ENCODE measurements at places on chromosomes 4 and X.

- peak; percentile 20 for DNase-seq
Observed at GRCh38 chr4:6342530-6343293, 73.1 kb downstream of the WFS1 start.

DNA sequence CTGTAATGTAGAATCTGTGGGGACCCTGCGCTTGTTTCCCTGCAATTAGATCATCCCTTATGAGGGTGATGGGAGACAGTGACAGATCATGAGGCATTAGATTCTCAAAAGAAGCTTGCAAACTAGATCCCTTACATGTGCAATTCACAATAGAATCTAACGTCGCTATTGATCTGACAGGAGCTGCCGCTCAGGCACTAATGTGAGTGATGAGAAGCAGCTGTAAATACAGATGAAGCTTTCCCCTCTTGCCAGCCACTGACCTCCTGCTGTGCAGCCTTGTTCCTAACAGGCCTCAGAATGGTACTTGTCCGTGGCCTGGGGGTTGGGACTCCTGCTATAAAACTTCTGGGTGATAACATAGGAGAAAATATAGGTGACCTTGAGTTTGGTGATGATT is 1076.8 kb downstream of the PDHA2 start:
- DNase-seq, result no peak

DNA sequence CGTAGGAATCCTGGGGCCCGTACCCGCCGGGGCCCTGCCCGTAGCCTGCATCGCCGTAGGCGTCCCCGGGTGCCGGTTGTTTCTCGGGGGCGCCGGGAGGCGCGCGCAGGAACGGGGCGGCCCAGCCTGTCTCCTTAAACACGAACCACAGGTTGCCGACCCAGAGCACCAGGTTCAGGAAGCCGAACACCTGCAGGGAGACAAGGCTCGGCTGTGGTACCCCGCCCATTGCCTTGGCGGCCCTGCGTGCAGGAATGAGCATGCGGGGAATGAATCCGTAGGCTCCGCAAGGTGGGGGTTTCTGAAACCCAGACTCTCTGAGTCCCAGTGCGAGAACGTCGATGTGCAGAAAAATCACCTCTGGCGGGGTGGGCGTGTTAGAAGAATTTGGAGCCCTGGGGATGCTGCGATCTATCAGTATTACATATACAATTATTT is 5.4 kb upstream of the PRICKLE3 start:
- no peak for DNase-seq

- peak; percentile 70 for DNase-seq
Observed at GRCh38 chr4:152316969-152317368, 218.9 kb downstream of the FBXW7 start.

DNA sequence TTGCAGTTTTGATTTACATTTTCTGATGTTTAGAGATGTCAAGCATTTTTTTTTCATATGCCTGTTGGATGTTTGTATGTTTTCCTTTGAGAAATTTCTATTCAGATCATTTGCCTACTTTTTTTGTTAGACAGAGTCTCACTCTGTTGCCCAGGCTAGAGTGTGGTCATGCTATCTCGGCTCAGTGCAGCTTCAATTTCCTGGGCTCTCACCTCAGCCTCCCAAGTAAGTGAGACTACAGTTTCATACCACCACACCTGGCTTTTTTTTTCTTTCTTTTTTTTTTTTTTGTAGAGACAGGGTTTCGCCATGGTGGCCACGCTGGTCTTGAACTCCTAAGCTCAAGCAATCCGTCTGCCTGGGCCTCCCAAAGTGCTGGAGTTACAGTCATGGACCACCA is 291.7 kb downstream of the SLITRK2 start:
- DNase-seq, result no peak

DNA sequence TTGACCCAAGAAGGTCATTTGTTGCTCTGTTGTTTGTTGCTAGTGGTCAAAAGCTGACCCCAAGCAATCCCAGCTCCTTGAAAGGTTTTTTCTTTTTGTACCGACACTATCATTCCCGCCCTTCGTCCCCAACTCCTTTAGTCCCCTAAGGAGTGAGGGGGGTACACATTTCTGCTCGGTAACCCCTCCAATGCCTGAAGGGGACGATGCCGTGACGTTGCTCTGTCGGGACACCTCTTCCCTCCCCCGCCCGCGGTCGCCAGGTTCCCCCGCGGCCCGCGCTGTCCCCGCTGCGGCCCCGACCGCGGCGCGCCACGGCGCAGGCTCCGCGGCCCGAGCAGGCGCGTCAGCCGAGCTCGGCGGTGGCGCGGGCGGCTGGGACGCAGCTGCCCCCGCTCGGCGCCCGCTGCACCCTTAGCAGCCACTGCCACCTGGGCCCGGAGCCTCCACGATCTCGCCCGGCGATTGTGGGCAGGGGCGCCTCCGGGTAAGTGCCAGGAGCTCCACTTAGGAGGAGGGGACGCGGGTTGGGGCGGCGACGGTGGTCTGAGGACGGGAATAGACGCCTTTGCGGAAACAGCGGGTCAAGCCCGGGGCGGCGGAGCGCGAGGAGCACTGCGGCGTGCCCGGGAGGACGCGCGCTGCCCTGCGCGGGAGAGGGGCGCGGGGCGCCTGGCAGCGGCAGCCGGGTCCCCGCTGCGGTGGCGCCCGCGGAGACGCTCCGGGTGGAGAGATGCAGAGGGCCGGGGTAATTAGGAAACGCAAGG is at the start of gene GLRB:
GLRB (plus strand) TSS at position 340 of the 767 bp plus-strand sequence. CDS start 1,875 bp downstream, outside the sequence.
- no peak for DNase-seq

- DNase-seq, result no peak
Observed at GRCh38 chrX:42714981-42715700, 62.8 kb downstream of the PPP1R2C start.

GRCh38 chr4:144356941-144357381 is 216.4 kb upstream of the GYPA start:
- DNase-seq, result no peak

- DNase-seq, result no peak
Observed at GRCh38 chr4:4349867-4350266, 37.0 kb upstream of the NSG1 start.

- DNase-seq, result no peak
Observed at GRCh38 chr4:25857403-25857802, 5.4 kb downstream of the SEL1L3 start.

DNA sequence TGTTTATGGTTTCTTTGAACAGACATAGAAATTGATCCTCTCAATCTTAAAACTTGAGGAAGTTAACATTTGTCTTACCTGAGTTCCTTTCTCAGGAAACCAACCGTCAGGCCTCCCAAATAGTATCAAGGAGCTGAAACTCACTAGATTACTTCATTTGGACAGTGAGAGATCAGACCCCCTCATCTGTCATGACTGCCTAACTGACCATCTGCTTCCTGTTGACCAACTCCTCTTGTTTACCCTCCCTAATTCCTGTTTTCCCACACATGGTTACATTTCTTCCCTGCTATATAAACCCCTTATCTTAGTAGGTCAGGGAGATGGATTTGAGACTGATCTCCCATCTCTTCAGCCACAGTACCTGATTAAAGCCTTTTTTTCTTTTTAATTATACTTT is 46.2 kb upstream of the NMU start:
- no peak for DNase-seq

DNA sequence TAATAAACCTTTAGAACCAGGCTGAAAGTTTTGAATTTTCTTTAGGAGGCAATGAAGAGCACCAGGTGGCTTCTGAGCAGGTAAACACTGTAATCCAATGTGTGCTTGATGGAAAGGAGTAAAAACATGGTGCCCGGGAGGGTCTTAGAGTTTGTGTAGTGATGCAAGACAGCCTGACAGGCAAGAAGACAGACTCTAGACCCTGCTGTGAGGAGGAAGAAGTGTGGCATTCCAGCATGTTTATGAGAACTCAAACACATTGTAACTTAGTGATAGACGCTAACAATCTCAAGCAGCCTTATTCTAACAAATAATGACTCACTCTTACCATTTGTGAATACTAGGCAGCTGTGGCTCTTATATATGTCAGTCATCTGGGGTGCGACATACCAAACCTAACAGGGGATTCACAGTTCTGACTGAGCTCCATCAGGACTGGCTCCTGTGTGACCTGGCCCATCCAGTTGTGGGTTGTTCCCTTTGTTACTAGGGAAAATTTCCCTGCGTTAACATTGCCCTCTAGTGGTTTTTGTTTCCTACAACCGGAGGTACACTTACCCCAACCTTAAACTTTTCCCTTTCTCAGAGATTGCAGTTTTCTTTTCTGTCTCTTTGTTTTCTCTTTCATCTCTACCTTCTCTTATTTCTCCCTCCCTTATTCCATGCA is 53.8 kb downstream of the VSIG4 start:
- DNase-seq, result no peak

- no peak for DNase-seq
Observed at GRCh38 chr4:87067124-87067885, 132.5 kb downstream of the AFF1 start.

DNA sequence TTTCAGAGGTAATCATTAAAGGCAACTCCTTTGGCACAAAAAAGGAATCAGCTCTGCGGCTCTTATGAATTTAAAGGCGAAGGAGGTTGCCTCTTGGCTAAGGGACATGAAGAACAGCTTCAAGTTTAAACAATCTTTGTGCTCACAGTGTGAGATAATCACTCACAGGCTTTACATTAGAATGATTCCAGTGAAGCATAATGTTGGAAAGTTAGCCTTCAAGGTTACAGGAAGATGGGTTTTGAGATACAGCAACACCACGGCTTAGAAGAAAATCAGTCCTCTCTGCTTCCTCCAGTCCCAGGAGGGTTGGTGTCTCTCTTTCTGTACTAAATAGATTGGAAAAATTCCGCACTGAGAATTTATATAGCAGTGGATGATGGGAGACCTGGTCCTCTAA is 11.6 kb upstream of the SCD5 start:
- no peak for DNase-seq

DNA sequence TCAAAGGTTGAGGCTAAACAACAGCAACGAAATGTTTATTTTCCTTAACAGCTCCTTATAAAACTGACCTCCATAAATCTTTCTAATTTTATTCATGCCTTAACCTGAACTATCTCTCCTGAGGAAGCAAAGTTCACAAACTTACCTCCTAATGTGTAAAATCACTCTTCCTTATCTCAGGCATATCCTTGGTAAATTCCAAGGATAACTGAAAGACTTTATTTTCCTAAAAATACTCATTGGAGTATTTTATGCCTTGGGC is 197.4 kb downstream of the NWD2 start:
- no peak for DNase-seq

- DNase-seq, result no peak
Observed at GRCh38 chr4:173501592-173502150, 28.4 kb downstream of the HAND2 start.

- DNase-seq, result no peak
Observed at GRCh38 chrX:40366661-40367060, 214.1 kb upstream of the ATP6AP2 start.

DNA sequence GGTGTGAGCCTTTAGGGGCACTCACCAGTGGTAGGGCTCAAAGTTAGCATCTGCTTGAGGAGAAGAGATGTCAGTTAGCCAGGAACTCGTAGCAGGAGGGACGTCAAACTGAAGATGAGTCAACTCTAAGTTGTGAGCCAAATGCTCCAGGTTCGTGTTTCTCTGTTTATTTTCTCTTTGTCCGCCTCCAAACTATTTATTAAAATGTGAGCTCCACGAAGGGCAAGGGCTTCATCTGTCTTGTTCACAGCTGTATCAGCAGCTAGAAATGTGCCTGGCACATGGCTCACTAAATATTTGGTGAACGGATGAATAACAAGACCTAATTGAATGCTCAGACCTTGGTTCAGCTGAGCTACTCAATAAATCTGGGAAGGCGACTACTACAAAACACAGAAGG is 248.9 kb downstream of the BCOR start:
- DNase-seq, result no peak

DNA sequence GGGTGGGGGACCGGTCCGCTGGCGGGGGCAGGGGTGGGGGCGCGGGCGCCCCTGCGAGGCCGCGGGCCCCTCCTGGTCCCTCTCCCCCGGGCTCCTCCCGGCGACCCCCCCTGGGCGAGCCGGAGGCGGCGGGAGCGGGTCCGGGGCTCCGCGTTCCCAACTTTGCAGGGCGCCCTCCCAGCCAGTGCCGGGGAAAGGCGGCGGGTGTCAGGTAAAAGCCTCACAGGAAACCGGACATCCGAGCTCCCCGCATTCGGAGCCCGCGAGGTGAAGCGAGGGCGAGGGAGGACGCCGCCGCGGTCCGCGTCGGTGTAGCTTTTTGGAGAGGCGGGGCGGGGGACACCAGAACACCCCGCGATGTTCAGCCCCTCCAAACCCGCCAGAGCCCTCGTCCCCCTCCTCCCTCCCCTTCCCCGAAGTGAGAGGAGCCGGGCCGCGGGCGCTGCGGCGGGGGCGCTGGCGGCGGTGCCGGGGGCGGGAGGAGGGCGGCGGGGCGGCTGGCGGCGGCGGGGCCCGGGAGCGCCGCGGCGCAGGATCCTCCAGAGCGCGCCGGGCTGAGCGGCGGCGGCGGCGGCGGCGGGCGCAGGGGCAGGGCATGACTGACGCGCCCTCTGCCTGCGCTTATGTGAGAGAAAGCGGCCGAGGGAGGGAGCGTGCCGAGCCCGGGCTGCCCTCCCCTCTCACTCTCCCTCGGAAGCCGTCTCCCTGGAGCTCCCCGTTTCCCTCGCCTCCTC is at the start of gene VEGFC:
VEGFC (minus strand) TSS at position 597 of the 734 bp plus-strand sequence. CDS start 611 bp downstream, outside the sequence.
- no peak for DNase-seq

GRCh38 chr4:99408346-99408745 is 26.8 kb downstream of the ADH7 start:
- DNase-seq, result no peak

DNA sequence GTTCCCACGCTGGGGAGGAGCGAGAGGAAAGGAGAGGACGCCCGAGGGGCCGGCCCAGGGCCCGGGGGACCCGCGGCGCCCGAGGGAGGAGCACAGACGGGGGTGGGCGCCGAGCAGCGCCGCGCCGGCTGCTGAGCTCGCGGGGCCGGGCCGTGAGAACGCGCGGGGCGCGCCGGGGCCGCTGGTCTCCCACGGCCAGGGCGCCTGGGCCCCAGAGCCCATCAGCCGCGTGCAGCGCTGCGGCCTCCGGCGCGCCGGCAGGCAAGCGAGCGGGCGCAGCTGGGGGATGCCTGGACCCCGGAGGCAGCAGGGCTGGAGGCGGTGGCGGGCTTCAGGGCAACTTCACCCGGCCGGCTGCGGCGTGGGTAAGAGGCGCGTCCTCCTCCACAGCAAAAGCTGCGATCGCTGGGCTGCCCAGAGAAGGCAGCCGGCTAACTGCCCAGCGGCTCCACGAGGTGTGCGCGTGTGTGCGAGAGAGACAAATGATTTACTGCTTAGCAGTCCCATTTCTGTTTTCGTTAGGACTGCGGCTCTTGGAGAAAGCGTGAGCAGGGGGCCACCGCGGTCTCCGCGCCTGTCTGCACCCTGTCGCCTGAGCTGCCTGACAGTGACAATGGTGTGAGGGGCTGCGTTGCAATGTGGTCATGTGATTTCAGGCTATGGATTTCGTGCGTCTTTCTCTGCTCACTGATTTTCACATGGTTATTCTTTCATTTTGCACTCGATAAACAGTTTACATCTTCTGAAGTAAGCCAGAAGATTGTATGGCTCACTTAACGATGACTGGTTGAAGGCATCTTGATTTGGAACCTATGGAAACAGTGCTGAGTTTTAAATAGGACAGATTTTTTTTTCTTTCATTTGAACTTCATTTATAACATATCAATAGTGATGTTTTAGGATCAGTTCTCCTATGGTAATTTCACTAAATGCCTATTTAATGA is 1.2 kb downstream of the GUCY1A1 start:
- no peak for DNase-seq

GRCh38 chrX:21959362-21960051 is 19.0 kb downstream of the SMS start:
- DNase-seq, result no peak

All from DMS79 (cell line).